Liver (tissue), 10 donors: ENCODE measurements at places on chromosomes 1 and 21.

DNA sequence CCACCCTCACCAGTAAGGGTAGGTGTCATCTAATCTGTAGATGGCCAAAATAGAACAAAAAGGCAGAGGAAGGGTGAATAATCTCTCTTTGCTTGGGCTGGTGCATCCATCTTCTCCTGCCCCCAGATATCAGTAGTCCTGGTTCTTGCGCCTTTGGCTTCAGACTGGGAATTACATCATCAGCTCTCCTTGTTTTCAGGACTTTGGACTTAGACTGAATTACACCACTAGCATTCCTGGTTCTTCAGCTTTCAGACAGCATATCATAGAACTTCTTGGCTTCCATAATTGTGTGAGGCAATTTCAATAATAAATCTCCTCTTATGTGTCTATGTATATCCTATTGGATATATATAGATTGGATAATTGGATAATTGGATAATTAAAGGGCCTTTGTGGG, 403.0 kb upstream of the USP24 start:
- DNase-seq: no peak

- no peak for DNase-seq
Measured at GRCh38 chr1:117034791-117035290, 25.3 kb upstream of the TTF2 start.

DNA sequence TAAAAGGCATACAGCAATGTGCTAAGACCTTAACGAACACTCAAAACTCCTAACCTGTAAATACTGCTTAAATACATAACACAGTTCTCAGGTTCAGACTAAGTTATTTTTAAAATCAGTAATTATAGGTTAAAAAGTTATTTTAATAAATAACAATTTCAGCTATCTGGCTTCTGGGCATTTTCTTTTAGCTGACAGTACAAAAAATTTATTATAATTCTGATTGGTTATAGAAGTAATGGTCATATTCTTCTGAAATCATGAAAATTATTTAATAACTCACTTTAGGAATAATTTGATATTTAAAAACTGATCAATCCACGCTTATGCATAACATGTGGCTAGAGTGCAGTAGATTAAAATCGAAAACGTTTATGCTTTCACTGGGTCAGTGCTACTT, 10.7 kb downstream of the RGS18 start:
- no peak for DNase-seq

DNA sequence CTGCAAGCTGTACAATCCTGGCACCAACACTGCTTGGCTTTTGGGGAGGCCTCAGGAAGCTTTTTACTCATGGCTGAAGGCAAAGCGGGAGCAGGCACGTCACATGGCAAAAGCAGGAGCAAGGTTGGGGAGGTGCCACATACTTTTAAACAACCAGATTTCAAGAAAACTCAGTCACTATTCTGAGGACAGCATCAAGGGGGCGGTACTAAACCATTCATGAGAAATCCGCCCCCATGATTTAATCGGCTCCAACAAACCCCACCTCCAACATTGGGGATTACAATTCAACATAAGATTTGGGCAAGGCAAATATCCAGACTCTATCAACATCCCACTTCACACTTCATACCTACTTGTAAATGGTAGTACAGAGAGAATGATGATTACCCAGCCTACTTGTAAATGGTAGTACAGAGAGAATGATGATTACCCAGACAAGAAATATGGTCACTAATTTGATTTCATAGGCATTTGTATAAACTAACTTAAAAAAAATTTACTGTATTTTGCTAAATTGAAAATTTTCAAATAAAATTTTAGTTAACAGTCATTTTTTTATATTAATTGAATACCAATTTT, 24.9 kb downstream of the ATP5PF start:
- no peak for DNase-seq

DNA sequence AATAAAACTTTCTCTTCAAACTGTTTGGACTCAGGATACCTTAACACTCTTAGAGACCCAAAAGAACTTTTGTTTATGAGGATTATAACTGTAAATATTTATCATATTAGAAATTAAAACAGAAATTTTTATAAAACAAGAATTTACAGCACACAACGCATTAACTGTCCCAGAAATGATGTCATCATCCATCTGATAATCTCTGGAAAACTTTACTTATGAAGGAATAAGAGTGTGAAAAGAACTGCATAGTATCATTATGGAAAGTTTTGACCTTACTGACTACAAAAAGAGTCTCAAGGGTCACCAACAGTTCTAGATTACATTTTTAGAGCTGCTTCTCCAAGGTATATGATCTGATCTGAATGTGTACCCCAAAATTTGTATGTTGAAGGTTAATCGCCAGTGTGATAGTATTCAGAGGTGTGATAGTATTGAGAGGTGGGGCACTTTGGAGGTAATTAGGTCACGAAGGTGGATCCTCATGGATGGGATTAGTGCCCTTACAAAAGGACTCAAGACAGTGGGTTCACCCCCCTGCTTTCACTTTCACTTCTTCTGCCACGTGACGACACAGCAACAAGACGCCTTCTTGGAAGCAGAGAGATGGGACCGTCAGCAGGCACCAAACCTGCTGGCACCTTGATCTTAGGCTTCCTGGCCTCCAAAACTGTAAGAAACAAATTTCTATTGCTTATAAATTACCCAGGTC, 95.7 kb upstream of the NR5A2 start:
- DNase-seq: no peak

GRCh38 chr21:44856131-44856530, 17.4 kb downstream of the PTTG1IP start:
- DNase-seq: no peak

GRCh38 chr1:156645056-156645455, 3.1 kb downstream of the BCAN start:
- DNase-seq: no peak

DNA sequence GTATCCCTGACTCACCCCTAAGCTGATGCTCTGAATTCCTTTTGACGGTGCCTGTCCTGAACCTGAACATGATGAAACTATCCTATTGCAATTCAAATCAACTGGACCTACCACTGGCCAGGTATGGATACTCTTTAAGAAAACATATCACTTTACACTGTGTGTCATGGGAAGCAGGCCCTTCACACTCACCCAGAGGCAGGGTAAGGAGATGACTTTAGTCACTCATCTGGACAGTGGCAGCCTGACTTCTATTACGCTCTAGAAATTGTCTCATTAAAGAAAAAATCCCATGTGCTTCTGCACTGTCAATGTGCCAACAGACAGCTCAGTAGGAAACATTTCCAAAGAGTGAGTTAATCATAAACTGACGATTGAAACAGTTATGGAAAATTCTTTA, 94.3 kb downstream of the VAV3 start:
- DNase-seq: no peak

DNA sequence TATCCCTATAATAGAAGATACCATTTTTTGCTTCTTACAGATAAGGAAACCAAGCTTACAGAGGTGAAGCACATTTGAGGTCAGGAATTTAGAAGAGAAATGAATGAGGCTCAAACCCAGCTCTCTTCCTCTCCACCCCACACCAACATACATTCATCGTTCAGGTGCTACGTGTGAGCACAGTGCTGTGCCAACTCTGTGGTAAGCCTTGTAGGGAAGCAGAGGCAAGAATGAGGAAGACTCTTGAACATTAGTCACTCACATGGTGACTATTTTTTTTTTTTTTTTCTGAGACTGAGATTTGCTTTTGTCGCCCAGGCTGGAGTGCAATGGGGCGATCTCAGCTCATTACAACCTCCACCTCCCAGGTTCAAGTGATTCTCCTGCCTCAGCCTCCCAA, 314.0 kb downstream of the NTNG1 start:
- DNase-seq: no peak

DNA sequence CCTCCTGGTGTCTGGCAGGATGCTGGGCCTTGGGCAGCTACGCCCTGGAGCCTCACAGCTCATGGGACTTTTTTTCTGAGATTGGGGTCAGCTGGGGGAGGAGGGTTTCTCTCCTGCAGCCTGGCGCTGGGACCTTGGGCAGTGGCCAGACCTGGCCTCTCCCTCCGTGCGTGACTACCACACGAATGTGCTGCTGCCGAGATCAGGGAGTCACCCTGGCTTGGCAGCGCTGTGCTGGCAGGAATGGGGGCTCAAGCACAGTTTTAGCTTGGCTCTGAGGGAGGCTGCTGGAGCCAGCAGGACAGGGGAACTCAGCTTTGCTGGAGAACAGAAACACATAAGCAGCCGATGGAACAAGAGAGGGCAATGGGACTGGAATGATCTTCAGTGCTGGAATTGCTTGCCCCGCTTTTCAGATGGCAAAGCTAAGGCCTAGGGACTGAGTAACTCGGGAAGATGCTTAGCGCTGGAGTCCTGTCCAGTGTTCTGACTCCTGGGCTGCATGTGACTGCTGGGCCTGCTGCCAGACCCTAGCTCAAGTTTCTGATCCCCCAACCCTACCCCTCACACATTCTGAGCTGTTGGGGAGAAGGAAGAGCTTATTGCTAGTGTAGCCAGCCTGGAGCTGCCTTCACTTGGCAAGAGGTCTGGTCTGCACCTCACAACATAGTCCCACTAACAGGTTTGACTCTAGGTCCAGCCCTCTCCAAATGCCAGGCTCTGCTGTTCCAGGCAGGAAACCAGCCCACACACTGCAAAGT, 69.9 kb downstream of the NAV1 start:
- DNase-seq: no peak

DNA sequence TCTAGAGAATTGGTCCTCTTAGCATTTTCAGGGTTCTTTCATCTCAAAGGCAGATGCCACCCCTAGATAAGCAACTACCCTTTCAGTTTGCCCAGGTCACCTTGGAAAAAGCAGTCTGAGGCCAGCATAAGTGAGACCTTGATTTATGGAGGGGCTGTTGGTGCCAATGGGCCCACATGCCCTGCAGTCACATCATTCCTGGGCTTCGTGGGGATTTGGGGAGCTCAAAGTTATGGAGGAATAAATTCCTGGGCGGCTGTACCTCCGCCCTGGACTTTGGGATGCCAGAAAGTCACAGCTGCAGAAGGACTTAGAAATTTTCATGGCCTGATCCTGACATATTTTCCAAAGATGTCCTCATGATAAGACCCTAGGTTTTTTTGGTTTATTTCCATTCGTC, 2.7 kb upstream of the SDHB start:
- no peak for DNase-seq

- DNase-seq: no peak
Measured at GRCh38 chr1:116855191-116855619, 54.5 kb upstream of the PTGFRN start.

DNA sequence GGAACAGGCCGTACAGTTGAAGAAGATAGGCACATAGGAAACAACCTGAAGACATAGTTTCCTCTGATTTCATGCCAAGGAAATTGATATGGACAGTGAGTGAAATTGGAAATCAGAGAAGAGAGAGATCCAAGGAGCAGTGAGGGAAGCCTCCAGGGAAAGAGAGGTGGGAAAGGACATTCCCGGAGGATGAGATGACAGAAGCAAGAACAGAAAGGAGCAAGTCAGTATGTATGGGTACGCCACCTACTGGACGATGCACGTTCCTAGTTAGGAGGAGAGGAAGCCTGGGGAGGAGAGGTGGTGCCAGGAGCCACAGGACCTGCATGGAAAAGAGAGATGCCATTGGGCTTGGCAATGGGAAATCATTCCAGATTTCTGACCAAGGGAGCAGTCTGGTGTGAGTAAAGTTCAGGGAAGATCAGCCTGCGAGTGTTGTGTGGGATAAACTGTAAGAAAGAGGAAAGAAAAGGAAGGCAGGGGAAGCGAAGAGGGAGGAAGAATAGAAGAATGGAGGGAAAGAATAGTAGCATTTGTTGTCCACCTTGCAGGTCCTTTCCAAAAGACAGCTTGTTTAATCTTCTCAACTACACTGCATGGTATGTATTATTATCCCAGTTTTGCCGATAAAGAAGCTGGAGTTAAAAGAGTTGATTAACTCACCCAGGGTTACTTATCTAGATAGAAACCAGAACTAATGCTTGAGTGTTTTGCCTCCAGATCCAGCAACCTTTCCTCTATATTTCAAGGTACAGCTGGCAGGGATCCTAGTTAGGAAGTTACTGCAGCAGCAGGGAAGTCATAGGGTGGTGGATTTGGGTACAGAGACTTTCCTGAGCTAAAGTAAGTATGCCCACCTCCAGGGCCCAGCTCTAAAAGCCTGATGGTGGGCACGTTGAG, 27.4 kb downstream of the C1orf116 start:
- DNase-seq: peak; percentile 62

GRCh38 chr1:66505671-66506392, 28.1 kb upstream of the SGIP1 start:
- DNase-seq: no peak

- DNase-seq: no peak
Measured at GRCh38 chr1:20278692-20279130, 12.0 kb upstream of the VWA5B1 start.

DNA sequence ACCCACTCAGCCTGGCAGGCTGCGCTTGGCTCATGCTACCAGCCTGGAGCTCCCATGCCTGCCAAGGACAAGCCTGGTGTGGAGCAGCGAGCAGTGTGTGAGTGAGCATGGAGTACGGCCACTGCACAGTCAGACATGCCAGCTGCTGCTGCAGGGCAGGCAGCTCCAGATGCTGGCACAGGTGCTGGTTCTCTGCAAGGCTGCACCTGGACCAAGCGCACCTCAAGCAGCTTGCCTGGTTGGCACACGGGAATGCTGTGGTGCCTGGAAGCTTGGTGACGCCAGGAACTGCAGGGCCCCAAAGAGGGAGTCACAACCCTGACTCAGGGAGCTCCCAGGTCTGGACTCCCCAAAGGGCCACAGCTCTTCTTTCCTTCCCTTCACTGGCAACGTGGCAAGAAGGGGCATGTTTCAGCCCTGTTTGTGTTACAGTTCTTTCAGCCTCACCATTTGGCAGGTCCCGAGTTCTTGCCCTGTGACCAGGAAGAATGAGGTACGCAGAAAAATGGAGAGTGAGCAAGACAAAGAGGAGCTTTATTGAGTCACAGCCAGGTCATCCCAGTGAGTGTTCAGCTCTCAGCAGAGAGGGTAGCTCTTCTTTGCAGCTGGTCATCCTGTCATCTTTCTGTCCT, 26.1 kb downstream of the ACOT7 start:
- no peak for DNase-seq

DNA sequence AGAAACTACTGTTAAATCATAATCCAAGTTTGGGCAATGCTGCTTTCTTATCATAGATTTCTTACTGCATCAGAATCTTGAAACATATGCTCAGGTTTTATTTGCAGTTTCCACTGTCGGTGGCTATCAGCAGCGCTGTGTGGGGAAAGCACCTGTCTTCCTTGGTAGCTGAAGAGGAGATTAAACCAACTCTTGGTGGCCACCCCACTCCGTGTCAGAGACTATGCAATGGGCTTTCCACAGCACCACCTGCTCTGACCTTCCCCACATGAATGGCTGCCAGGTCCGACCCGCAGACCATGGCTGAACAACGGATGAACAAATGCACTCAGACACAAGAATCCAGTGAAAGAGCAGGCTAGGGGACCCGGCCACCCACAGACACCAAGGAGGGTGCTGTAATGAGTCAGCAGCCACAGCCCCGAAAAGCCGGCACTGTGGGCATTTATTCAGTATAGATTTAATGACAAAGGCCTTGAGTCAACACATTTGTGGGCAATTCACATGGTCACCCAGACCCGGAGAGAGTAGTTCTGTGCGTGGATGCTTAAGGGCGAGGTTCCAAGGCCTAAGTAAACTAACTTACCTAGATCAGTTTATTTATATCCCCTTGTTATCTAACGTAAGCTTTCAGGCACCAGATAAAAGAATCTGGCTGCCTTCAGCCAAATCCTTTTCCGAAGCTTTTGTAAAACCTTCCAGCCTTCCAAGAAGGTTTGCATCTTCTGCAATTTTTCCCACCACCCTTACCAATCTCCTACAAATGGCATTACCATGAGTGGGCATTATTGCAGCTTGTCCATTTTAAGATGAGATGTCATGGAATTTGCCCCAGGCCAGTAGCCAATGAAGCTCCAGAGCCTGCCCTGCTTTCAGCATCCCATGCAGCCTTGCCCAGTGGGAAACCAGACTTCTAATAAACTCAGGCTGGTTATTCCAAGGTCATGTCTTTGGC, 82.7 kb downstream of the HLCS start:
- no peak for DNase-seq

GRCh38 chr1:111542187-111542586, 38.8 kb upstream of the ADORA3 start:
- no peak for DNase-seq
